ENCODE measurements at places on chromosomes 3 and 15.
A peak's percentile ranks its signal among the peaks of the same experiment; 100 is the strongest.

DNA sequence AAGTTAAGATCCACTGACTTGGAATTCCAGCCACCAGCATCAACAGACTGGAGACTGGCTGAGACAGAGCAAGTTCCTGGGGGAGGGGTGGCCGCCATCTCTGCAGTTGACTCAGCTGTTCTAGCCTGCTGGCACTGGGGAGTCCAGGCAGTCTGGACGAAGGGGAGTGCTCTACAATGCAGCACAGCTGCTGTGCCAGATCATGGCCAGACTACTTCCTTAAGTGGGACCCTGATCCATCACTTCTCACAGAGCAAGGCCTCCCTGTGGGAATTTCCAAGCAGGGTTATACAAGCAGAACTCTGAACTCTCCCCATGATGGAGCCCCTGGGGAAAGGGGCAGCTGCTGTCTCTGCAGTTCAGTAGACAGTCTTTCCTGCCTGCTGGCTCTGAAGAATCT, 35.2 kb downstream of the PYGO1 start:
- no peak for DNase-seq

GRCh38 chr3:69352305-69353087, 33.4 kb downstream of the FRMD4B start:
- DNase-seq: no peak

- peak; percentile 71 for DNase-seq
These were observed 1.5 kb downstream of the CYP1A1 start for GRCh38 chr15:74723754-74724334.

DNA sequence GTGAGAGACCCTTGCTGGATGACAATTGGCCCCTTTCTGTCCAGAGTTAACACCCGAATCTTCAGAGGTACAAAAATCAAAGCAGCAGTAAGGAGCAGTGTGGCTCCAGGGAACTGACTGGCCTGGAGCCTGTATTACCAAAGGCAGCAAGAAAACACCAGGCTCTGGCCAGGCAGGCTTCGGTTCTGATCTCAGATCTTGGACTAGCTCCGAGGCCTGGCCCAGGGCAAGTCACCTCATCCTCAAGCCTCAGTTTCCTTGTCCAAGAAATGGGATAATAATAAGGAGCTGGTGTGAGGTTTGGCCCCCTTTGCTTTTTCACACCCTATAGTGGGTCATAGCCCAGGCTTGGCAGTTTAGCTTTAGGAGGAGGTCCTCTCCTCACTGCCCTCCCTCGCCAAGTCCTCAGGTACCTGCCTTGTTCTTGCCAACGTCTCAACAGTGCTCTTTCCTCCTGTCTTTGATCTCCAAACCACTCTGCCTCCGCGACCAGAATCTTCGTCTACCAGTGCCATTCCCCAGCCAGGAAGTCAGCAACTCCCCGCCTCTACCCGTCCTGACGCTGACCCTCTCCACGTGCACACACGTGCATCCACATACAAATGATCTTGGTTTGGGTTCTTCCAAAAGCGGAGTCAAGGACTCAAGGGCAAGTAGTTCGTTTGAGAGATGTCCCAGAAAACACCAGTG, 82.6 kb upstream of the TLE3 start:
- DNase-seq: no peak

- DNase-seq: no peak
These were observed 83.4 kb downstream of the FAM43A start for GRCh38 chr3:194769020-194769643.

- DNase-seq: no peak
These were observed 519.2 kb downstream of the NAALADL2 start for GRCh38 chr3:175378348-175378747.

DNA sequence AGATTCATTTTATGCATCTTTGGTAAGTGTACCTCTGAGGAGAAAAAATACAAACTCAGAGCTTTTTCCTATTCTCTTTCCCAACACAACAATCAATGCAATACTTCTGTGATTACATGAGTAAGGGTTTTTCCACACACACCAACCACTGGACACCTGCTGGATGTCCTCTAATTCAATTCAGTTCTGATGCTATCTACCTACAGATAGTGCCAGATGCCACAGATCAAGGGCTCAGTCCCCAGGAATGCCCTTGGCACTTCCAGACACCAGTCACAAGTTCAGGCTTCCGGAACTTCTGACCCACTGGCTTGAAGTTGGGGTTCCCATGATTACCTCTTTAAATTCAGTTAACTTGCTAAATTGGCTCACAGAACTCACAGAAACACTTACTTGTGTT, 511.5 kb downstream of the AGBL1 start:
- no peak for DNase-seq

DNA sequence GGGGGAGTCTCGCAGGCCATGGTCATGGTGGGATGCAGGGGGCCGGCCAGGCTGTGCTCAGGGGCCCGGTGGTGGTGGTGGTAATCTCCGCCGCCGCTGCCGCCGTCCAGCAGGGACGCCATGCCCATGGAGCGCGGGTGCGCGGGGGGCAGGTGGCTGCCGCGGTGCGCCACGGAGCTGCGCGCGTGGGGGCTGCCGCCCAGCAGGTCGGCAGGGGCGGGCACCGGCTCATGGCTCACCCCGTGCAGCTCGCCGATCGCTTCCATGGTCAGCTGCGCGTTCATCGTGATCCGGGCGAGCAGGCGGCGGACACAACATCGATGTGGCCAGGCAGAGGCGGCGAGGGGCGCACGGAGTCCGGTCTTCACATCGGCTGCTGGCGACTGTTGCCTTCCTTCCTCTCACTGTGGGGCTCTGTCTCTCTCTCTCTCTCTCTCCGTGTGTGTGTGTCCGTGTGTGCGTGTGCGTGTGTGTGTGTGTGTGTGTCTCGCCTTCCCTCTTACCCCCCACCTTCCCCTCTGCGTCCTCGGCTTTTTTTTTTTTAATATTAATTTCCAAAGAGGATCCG, 451 bp downstream of the ONECUT1 start:
- peak; percentile 14 for DNase-seq

DNA sequence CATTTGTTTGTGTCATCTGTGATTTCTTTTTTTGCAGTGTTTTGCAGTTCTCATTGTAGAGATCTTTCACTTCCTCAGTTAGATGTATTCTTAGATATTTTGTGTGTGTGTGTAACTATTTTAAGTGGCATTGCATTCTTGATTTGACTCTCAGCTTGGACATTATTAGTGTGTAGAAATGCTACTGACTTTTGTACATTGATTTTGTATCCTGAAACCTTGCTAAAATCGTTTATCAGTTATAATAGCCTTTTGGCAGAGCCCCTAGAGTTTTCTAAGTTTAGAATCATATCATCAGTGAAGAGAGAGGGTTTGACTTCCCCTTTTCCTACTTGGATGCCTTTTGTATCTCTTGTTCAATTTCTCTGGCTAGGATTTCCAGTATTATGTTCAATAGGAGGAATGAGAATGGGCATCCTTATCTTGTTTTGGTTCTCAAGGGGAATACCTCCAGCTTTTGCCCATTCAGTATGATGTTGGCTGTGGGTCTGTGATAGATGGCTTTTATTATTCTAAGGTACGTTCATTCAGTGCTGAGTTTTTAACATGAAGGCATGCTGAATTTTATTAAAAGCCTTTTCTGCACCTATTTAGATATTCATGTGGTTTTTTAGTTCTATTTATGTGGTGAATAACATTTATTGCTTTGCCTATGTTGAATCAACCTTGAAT, 211.7 kb downstream of the MBNL1 start:
- DNase-seq: no peak

GRCh38 chr3:169379496-169380090, 283.9 kb downstream of the MECOM start:
- DNase-seq: no peak

GRCh38 chr15:41854443-41854842, 15.8 kb downstream of the PLA2G4B start:
- no peak for DNase-seq

GRCh38 chr15:80423215-80423614, 19.0 kb downstream of the ARNT2 start:
- no peak for DNase-seq

- DNase-seq: no peak
These were observed 122.6 kb downstream of the ANO10 start for GRCh38 chr3:43499256-43499655.

GRCh38 chr15:39403640-39404117, 177.2 kb upstream of the THBS1 start:
- DNase-seq: peak; percentile 67
